Activated CD4-positive, CD25-positive, alpha-beta regulatory T cell (primary cell): ENCODE measurements at places on chromosomes 7 and 10.

- no peak for DNase-seq
Measured at GRCh38 chr7:37467002-37467401, 18.3 kb upstream of the ELMO1 start.

DNA sequence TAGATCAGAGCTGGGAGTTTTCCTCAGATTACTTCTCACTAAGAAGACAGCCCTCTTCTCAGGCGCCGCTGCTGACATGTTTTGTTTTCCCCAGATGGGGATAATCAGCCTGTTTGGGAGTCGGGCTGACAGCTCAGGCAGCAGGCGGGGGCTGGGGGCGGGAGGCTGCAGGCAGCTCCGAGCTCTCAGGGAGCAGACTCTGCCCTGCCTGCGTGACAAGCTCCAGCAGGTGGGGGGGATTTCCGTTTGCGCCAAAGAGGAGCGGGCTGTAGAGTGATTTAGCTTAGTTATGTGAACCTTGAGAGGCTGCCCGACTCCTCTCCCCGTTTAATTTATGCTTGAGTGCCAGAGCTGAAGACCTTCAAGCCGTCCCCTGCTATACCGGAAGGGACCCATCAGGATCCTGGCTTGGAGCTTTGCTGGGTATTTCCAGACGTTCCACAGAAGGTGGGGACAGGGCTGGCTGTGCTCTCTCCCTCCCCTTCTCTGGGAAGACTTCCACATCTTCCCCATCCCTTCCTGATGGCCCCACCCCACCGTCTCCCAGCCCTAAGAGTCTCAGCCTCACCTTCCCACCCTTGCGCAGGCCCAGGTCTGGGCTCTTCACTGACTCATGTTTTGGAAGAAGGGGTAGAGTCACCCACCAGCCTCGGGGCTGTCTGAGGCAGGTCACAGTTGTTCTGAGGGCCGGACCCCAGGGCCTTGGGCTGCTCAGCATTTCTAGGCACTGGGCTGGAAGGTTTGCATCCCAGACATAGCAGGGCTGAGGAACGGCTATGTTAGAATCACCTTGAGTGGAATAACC is 24.7 kb upstream of the ADCYAP1R1 start:
- DNase-seq = no peak

GRCh38 chr7:140390466-140391190 is 7.7 kb downstream of the SLC37A3 start:
- no peak for DNase-seq

- no peak for DNase-seq
Measured at GRCh38 chr10:73865107-73865458, 9.3 kb downstream of the CAMK2G start.

- DNase-seq = no peak
Measured at GRCh38 chr7:73647725-73648592, 19.7 kb upstream of the VPS37D start.

GRCh38 chr7:124765401-124766352 is at the start of gene GPR37:
GPR37 (minus strand) TSS chr7:124765792; CDS start chr7:124764976, 816 bp downstream.
- no peak for DNase-seq

DNA sequence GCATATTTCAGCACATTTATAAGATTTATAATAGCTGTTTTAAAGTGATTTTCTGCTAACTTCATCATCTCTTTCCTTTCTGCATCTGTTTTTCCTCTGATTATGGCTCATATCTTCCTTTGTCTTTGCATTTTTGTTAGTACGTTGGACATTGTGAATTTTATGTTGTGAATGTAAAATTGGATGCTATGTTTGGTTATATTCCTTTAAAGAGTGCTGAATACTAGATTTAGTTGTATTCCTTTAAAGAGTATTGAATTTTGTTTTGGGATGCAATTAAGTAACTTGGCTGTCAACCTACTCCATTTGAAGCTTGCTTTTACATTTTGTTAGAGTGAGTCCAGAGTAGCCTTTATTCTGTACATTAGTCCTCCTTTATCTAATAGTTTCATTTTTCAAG is 81.2 kb downstream of the ZNF777 start:
- no peak for DNase-seq

DNA sequence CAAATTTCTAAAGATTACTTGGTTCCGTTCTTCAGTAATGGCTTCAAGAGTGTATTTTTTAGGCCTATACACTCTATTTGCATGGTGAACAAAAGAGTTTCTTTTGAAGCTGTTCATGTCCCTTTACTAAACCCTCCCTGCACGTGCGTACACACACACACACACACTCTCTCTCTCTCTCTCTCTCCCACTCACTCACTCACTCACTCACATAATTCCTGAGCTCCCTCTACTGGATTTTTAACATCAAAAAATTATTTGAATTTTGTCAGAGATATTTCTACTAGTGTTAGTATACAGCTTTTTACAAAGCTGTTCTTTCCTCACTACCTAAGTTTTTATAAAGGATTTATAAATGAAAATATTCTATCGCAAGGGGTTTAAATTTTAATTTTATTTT is 85.9 kb downstream of the UBE3C start:
- no peak for DNase-seq

DNA sequence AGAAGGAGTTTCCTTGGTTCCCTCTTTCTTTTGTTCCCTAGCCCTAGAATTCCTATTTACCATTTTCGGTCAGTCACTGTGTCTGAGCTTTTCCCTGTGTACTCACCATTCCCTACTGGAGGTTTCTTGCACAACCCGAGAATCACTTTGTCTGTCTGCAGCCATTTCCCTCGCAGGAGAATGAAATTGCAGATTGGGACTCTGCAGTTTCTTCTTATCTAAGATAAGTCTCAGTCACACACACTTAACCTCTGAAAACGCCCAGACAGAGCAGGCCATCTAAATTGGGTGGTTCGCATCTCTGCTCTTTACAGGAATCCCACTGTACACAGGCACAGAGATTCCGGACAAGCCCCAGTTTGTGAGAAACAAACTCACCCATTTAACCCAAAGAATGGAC is 58.6 kb upstream of the CNTNAP2 start:
- DNase-seq = no peak

GRCh38 chr7:88346357-88346756 is 39.7 kb upstream of the STEAP4 start:
- DNase-seq = no peak

GRCh38 chr7:117212969-117213877 is 109.6 kb downstream of the WNT2 start:
- no peak for DNase-seq

DNA sequence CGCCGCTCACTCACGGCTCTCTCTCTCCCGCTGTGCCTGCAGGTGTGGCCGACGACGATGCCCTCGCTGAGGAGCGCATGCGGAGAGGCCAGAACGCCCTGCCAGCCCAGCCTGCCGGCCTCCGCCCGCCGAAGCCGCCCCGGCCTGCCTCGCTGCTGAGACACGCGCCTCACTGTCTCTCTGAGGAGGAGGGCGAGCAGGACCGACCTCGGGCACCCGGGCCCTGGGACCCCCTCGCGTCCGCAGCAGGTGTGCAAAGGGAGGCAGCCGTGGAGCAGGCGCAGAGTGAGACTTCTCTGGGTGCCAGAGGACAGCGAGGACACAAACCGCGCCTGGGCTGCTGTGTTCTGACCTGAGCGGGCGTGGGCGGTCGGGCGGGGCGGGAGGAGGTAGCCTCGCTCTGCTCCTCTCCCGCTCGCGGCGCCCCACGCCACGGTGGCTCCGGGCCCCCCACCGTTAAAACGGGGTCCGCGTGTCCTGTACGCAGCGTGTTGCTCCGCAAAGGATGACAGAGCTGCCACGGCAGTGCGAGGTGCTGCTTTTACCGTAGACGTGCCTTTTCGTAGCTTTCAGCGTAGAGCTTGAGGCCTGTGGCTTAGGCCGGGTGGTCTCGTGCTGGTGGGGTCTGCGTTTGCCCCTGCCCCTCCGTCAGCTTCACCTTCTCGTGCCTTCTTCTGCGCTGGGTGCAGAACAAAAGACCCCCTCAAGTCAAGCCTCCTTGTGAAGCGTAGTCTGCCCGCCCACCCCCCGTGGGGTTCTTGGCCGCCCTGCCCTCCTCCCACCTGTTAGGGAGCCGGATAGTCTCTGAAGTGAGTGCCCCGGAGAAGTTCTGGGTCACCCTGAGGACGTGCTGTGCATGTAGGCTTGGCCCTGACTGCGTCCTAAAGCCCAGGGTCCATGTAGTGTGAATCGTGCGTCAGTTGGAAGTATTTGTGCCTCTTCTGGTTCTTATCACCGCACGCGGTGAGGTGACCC is 73.2 kb downstream of the DNAJB6 start:
- no peak for DNase-seq

GRCh38 chr10:99393683-99394082 is 36.7 kb downstream of the GOT1 start:
- no peak for DNase-seq

- no peak for DNase-seq
Measured at GRCh38 chr7:118372530-118372929, 148.0 kb downstream of the ANKRD7 start.

GRCh38 chr7:108248821-108249220 is 118.7 kb upstream of the LAMB4 start:
- no peak for DNase-seq

GRCh38 chr7:50363327-50364060 is 59.0 kb downstream of the IKZF1 start:
- no peak for DNase-seq

GRCh38 chr7:11570922-11571550 is 261.0 kb downstream of the THSD7A start:
- DNase-seq = no peak

DNA sequence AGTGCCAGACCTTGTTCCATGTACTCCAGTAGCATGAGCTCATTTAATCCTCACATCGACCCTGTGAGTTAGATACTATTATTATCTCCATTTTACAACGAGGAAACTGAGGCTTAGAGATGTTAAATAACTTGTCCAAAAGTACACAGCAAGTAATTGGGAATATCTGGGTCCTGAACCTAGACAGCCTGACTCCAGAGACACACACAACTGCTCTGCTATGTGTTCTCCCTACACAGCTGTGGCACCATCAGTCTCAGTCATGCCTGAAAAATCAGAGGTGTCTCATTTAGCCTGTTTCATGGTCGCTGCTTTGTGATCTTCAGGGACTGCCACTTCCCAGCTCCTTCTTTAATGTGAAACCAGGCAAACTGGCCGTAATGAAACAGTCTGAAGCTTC is 56.5 kb downstream of the COL1A2 start:
- no peak for DNase-seq
